T-cell (primary cell): ENCODE measurements at places on chromosomes 7 and 10.

- DNase-seq, result no peak
These were observed 294.9 kb downstream of the FGFR2 start for GRCh38 chr10:121303287-121303890.

- DNase-seq, result no peak
These were observed 27.9 kb downstream of the OGDH start for GRCh38 chr7:44634187-44634838.

DNA sequence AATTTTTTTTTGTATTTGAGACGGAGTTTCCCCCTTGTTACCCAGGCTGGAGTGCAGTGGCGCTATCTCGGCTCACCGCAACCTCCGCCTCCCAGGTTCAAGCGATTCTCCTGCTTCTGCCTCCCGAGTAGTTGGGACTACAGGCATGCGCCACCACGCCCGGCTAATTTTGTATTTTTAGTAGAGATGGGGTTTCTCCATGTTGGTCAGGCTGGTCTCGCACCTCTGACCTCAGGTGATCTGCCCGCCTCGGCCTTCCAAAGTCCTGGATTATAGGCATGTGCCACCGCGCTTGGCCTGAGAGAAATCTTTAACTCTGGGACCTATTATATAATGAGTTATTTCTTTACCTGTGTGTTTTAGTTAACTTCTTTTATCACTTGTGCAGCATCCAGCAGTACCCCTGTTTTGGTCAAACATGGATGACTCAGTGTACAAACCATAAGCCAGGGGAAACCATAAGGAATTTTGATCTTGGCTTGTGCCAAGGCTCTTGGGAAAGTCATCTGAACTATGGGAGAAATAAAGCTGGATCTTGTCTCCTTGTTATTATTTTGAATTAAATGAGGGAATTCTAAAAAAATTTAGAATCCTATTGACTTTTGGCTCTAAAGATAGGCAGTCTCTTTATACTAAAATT lies 23.6 kb upstream of the ZRANB1 start:
- no peak for DNase-seq

DNA sequence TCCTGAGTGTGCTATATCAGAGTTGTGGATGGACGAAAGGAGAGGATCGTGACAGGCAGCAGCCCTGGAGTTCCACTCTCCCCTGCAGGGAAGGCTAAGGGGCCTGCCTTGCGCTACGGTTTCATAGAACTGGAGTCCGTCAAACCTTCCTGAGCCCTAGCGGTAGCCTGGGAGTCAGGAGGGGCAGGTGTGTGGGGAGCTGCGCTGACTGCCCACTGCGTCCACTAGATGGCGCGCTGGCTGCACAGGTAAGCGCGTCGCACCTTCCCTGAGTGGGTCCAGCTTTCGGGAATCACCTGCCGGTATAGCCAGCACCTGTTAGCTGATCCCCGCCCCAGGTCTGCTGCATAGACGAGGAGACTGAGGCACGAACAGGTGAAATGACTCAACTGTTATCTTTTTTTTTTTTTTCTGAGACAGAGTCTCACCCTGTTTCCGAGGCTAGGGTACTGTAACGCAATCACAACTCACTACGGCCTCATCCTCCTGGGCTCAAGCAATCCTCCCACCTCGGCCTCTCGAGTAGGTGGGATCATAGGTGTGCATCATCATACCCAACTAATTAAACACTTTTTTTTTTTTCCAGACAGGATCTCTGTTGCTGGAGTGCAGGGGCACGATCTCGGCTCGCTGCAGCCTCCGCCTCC lies 20.2 kb upstream of the BAIAP2L1 start:
- peak; percentile 27 for DNase-seq

GRCh38 chr7:110590415-110590814 lies 500.5 kb upstream of the LRRN3 start:
- DNase-seq, result no peak

GRCh38 chr10:90462749-90463470 lies 394.9 kb downstream of the HTR7 start:
- DNase-seq, result no peak

DNA sequence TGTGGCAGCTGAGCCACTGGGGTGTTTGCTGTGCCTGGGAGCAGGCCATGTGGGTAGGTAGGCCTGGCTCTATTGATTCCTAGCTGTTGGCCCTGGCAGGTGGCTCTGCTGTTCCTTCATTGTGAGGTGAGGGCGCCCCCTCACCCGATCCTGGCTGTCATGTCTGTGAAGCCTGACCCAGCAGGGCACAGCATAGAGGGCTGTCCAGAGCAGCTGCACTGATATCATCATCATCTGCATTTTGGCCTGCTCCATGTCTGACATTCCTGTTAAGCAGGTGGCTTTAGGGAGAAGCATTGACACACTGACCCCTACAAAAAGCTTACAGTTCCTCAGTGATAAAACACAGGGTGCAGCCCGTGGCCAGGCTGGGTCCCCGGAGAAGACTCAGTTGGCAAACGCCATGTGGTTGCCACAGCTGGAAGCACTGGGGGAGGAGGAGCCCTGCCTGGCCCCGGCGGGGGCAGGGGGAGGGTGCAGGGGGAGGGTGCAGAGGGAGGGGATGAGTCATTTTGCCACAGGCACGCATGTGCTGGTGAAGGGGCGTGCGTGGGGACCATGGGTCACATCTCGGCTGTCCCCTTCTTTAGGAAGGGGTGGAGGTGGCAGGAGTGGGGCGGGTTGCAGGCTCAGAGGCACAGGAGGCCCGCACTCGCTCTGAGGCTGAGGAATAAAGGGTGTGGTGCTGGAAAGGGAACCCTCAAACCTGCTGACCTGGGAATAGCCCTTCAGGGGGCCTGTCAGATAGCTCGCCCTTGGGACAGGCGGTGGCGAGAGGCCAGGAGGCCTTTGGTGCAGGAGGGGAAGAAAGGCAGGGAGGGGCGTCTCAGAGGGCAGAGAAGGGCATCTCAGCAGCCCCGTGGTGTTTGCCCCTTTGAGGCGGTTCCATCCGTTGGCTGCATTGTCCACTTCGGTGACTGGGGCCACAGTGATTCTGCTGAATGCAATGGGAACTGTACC lies 31.6 kb downstream of the IKZF1 start:
- peak; percentile 84 for DNase-seq

DNA sequence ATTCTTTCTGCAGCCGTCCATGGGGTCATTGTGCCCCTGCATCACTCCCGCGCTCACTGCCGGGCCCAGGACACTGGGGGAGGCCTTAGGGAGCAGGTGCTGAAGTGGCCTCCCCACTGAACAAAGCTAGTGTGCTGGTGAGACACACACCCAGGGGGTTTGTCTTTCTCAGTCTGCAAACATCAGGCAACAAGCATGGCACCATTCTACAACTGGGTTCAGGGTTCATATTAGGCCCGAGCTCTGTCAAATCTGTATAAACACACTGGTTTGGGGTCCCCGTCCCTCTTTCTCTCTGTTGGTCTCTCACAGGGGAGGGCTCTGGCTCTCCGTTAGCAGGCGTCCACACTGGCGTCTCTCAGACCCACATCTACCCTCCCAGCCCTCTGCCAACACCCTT lies 11.1 kb upstream of the PPP2R2D start:
- no peak for DNase-seq

DNA sequence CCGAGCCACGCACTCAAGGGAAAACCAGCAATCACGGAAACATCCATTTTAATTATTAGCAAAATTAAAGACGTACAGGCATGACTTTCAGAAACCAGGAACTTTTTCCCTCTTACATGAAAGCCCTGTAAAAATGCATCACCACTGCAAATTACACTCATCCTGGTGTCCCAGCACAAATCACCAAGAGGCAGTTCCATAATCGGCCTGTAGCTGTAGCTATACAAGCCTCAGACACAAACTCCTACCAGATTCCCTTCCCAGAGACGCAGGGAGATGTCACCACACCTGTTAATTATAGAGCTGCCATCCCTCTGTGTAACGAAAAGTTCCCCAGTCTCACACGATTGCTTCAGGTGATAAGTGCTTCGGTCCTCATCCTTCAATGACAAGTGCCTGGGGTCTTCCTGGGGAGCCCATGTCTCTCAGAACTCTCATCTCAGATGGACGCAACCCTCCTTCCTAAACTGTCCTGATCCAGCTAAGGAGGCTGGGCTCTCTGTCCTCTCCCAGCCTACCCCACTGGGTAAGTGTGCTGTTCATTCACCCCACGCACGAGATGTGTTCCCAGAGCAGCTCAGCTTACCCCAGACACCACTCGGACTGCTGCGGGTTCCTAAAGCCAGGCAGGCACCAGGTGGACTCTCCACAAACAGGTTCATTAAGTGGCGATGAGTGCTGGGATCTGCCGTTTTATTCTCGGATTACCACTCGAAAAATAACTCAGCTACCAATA lies 5.9 kb downstream of the FGFR2 start:
- no peak for DNase-seq

- no peak for DNase-seq
These were observed 49.7 kb downstream of the BZW2 start for GRCh38 chr7:16695621-16696237.

DNA sequence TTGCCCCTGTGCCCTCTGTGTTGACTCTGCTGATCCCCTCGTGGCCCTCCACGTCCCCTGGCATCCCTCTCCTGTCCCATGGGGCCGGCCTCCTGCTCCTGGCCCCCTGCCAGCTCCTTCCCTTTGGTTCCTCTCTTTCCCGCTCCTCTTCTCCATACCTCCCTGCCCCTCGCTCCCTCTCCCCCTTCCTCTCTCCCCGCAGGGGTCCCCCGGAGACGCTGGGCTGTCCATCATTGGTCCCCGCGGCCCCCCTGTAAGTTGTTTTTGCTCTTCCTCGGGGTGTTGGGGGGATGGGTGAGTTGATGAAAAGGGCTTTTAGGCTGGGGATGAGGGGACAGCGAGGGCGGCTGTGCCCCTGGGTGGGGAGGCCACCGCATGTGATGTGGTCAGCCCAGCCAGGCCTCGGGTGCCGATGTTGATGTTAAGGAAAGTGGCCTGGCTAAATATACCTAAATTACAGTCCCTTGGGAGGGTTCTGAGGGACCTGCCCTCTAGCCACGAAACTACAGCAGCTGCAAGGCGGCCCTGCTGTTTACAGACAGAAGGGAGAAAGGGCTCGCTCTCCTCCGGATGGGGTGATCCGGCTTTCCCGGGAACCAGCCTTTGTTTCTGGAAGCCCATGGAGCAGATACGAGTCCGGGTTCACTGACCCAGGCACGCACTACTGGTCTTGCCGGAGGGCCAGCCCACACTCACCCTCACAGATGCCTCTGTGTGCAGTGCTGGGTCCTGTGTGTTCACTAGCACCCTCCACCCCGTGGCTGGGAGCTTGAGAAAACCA lies 78.8 kb downstream of the COL13A1 start:
- no peak for DNase-seq

DNA sequence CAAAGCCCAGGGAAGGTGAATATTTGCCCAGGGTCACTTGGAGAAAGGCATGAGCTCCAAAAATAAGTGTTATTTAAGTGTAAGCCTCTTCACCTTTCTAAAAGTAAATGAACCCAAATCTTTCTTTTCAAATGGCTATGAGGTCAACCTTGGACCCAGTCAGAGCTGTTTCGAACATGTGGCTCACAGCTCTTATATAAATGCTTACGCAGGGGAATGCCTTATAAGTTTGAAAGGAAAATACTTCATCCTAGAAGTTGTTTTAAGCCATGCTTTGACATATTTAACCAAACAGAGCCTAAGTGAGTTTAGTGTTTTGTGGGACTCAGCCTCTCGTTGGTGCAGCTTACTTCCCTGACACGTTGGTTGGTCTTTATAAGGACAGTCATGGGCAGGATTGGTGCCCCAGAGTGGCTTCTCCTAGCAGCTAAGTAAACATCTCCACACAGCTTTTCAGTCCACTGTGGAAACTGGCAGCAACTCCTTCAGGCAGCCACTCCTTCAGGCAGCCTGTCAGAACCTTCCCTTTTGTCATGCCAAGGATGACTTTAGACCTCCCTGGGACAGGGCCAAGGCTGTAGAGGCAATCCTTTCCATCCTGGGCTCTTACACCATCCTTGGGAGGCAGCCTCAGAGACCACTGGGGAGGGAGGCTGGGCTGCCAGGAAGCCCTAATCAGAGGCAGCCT lies 43.6 kb downstream of the MINDY4 start:
- no peak for DNase-seq

GRCh38 chr10:31319602-31320549 lies 860 bp downstream of the ZEB1 start:
- DNase-seq, result peak; percentile 41

DNA sequence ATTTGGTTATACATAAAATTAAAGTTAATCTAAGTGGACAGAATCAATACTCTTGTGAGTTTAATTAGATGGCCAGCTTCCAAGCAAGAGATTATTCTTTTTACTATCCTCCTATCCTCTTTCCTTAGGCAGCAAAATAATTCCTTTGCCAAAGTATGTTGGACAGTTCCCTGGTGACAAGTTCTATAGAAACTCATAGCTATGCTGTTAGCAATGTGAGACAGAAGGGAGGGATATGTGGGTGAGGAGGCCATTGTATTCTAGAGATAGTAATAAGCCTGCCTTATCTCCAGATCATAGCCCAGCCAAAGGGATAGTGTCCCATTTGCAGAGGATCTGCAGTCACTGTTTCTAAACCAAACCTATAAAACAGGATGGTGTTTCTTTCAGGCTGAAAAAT lies 181.6 kb upstream of the HDAC9 start:
- DNase-seq, result no peak

GRCh38 chr7:1671594-1672451 lies 1.7 kb downstream of the ELFN1 start:
- no peak for DNase-seq

DNA sequence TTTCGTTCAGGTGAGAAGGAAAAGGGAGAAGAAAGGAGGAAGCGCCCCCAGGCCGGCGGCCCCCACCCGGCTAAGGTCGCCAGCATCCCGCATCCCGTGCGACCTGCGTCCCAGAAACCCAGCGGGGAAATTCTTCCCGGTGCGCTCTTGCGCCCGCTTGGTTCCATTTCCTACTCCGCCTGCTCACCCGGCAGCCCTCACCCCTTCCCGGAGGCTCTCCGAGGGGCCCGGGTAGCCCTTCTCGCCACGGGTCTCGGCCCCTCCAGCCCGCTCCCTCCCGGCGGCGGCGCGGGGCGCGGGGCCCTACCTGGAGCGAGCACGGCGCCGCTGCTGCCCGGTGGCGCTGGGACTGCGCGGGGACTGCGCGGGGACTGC lies at the start of gene PRKCQ:
Gene PRKCQ (minus strand): TSS at position 373 of the 375 bp plus-strand sequence. CDS start 65,141 bp downstream, outside the sequence.
- no peak for DNase-seq

GRCh38 chr10:101779544-101780186 lies 3.6 kb downstream of the NPM3 start:
- DNase-seq, result peak; percentile 67

GRCh38 chr7:64463636-64464375 lies 99.1 kb downstream of the ZNF680 start:
- DNase-seq, result peak; percentile 4

DNA sequence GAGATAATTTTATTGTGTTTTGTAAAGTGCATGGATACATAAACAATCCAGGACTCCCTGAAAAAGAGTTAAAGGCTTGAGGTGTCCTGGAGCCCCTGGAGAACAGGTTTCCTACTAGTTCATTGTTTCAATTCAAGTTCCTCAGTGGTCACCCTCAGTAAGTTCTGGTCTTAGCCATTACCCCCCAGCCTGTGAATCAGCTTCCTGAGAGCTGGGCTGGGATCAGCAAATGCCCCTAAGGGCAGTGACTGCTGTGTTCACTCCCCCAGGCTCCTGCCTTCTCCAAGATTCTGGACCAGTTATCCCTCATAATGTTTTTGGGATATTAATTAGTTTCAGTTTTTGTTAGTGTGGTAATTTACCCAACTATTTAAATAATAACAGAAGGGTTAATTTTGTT lies 151.6 kb upstream of the PRSS58 start:
- DNase-seq, result no peak
